ENCODE measurements at places on chromosomes 1 and 21.

- no peak for DNase-seq
Measured at GRCh38 chr1:119276558-119276957, 92.0 kb upstream of the HAO2 start.

- DNase-seq = no peak
Measured at GRCh38 chr1:210582205-210582970, 253.7 kb downstream of the HHAT start.

DNA sequence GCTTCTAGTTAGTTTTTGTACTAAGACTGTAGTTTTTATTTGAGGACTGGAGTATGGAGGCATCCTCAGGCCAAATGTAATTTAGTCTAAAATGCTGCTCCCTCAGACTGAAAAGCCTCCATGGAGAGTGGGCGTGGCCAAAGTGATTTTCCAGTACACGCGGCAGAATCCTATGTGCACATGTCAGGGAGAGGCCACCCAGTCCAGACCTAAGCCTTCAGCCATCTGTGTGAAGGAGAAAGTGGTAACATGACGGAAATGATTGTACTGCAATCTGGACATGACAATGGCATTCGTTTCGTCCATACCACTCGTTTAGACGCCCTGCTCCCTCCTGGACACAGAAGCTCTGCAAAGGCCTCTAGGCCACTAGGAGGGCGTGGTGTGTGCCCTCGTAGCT is 56.2 kb downstream of the PCP4 start:
- DNase-seq = no peak

- no peak for DNase-seq
Measured at GRCh38 chr1:3735027-3735681, 17.1 kb upstream of the CCDC27 start.

- no peak for DNase-seq
Measured at GRCh38 chr1:108107658-108108057, 92.5 kb downstream of the SLC25A24 start.

DNA sequence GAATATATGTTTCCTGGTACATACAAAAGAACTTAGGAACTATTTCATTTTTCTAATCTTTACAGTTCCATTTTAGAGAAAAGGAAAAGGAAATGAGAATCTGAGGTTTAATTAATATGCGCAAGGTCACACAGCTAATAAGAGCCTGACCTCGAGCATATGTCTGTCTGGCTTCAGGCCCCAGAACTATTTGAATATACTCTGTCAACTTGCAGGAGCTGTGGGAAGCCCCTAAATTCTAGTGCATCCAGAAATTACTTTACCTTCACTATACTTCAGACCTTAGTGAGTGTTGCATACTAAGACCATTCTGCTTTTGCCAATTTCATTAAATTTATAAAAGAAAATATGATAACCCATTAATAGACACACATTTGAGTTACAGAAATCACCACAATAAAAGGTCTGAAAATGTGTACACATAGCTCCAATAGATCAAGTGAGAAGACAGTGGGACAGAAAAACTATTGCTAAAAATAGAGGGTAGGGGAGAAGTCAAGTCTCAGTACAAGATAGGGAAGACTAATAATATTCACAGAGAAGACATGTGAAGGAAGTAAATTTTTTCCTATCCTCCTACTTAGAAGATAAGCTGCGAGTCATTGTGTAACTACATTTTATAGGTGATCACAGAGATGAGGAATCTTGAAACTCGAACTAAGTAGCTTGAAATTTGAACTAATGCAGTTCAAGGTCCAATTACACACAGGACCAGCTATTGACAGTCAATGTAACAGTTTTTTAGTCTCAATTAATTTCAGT is 3.8 kb downstream of the RGS13 start:
- DNase-seq = no peak

DNA sequence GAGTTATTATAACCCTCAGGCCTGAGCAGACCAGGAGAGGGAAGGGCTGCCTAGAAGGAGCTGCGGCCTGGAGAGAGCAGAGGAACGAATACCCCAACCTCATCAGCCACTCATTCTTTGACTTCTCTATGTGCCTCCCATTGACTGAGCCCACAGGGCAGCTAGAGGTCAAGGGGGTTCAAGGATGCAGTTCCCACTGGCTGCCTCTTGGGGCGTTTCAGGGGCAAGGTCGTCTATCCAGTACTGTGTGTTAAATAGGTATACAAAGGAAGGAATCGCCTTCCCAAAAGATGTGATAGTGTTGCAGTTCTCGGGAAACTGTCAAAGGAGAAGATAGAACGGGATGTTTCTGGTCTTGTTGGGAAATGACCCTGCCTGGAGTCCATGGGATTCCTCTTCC is 250.6 kb downstream of the PRDM2 start:
- DNase-seq = no peak
